Fibroblast of lung (primary cell): ENCODE measurements at places on chromosomes 1 and 21.
A peak's percentile ranks its signal among the peaks of the same experiment; 100 is the strongest.

- no peak for DNase-seq
Measured at GRCh38 chr1:230224101-230224960, 157.3 kb downstream of the GALNT2 start.

DNA sequence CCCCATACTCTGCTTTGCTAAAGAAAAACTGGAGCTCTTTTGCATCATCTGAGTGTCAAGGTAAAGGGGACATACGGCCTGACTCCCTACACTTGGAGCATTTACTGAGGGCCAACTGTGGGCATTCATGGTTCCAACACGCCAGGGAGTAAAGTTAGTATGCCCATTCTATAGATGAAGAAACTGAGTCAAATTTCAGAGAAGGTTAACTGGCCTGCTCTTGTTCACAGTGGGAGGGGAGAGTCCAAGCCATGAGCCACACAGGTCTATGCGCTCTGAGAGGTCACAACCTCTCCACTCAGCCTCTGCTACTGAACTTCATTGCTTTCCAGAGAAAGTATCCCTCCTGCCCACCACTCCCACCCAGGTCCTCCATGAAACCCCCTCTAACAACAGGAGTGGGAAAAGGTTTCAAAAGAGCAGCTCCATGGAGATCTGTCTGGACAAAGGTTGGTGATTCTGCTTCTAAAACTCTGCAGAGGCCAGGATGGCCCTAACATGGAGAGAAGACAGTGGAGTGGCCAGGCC, 6.8 kb upstream of the KCNN3 start:
- no peak for DNase-seq

GRCh38 chr1:54499097-54499359, 49.0 kb upstream of the ACOT11 start:
- no peak for DNase-seq

GRCh38 chr1:25618433-25618808, 1.8 kb downstream of the MAN1C1 start:
- no peak for DNase-seq

DNA sequence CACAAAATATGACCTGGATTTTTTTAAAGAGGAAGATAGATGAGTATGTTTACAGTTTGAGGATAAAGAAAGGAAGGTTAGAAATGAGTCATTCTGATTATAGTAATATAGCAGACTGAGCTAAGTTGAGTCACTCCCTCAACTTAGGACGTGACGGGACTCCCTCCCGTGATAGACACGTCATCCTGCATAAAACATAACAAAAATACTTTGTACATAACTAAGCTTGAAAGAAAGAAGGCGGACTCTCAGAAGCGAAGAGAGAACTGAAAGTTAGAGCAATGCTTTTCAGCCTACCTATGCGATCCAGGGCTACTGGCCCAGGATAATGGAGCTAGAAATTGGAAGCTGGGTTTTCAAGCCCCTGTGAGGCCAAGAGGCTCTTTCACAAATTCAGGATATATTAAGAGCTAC, 53.0 kb upstream of the DESI2 start:
- DNase-seq: peak; percentile 97

DNA sequence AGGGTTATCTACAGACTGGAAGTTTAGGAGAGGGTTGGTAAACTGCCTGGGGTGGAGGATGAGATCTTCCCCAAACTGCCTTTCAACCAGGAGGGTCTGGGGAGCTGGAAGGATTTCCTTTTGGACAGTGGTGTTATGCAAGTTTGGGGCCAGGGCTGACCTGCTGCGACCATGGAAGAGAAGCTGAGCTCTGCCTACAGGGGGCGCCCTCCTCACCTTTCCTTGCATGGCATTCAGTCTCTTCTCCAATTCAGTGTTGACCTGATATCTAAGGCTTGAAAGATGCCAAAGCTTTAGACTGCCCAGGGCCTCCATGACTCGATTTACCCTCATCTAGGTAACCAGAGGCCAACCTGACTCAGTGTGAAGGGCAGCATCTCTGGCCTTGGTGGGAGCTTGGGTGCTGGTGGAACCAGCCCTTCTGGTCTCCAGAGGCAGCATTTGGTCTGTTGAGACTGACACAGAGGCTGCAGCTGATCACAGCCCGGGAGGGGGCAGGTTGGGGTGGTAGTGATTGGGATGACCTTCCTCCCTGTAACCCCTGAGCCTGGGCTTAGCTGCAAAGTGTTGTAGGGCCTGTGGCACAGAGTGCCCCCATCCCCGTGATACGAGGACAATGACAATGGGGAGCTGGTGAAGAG, 170.0 kb downstream of the GRIK3 start:
- DNase-seq: no peak

- peak; percentile 6 for DNase-seq
Measured at GRCh38 chr1:39272027-39272797, 67.7 kb downstream of the MACF1 start.

GRCh38 chr1:209674957-209675564, at the start of gene G0S2:
Gene G0S2 (plus strand): TSS chr1:209675412. CDS start chr1:209675685, 273 bp downstream.
- peak; percentile 39 for DNase-seq

DNA sequence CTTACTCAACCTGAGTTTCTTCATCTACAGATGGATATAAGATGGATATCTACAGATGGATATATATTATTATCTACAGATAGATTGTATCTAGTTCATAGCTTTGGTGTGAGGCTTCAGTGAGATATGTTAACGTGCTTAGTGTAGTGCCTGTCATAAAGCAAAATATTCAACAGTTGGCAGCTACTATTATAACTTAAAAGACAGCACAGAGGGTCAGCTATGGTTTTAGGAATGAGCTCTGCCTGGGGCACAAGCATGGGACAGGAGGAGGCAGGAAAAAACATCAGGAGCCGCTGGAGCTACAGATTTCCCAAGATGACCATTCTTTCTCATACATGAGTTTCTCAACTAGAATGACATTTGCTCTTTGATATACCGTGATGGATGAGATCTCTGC, 1.3 kb upstream of the CYB5R1 start:
- no peak for DNase-seq

GRCh38 chr1:208291923-208292711, 47.9 kb upstream of the PLXNA2 start:
- DNase-seq: no peak

DNA sequence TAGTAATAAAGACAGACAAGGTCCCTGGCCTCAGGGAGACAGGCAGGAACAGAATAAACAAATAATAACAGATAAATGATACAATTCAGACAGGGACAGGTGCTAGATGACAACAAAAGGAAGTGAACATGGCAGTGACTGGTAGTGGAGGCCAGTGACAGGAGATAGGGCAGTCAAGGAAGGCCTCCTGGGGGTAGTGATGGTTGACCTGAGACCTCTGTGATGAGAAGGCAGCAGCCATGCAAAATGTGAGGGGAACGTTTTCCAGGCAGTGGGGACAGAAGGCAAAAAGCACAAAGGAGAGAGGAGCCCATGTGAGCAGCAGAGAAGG, 18.5 kb downstream of the OPTC start:
- no peak for DNase-seq

DNA sequence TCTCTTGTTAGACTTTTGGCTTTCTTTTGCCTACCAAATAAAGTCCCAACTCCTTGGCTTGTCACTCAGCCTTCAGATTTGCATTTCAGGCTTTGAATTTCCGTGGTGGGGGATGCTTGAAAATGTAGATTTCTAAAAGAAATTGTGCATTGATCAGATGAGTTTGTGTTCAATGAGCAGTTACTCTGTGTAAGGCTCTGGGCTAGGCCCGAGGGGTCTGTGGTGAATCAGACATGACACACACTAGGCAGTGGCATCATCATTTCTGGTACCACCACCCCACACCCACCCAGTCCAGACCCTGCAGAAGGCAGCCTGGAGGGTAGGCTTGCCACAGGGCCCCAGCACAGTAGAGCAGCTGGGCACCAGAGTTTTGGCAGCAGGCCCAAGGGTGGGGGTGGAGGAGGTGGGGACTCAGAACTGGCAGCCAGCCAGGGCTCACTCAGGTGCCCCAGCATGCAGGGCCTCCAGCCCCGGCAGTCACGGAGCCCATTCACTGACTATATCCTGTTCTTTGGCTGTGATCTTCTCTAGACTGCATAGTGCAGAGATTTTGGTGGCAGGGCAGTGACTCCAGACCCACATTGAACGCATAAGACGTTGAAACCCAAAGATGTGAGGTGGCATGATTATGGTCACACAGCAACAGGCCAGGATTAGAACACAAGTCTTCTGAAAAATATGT, 97.2 kb upstream of the ARTN start:
- no peak for DNase-seq

- DNase-seq: peak; percentile 42
Measured at GRCh38 chr1:107430540-107431228, 289.8 kb downstream of the NTNG1 start.

DNA sequence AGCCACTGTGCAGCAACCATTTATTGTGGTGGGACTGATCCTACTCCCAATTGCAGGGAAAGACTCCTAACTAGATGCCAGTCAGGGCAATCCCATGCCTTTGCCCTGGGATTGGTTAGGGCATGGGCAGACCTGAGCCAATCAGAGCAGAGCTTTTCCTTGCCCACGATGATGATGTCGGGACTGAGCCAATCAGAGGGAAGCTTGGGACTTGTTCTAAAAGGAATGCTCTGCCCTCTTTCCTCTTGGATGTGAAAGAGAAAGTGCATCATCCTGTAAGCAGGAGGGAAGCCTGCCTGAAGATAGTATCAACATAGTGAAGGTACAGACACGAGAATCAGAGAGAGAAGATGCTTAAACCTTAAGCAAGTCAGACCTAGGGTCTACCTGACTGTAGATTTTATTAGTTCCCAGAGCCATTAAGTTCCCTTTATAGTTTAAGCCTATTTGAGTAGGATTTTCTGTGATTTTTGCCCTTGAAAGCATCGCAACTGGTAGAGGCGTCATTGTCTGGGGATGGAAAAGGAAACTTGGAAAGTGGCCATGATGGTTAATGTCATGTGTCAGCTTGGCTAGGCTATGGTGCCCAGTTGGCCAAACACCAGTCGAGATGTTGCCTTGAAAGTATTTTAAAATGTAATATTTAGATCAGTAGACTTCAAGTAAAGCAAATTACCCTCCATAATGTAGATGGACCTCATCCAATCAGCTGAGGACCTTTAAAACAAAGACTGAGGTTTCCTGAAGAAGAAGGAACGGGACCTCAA, 19.9 kb downstream of the IRF2BP2 start:
- DNase-seq: peak; percentile 40

GRCh38 chr1:204520834-204521709, 4.9 kb downstream of the MDM4 start:
- peak; percentile 49 for DNase-seq

GRCh38 chr1:99180343-99180808, 83.9 kb upstream of the PLPPR4 start:
- DNase-seq: peak; percentile 84

GRCh38 chr1:111471012-111471411, 2.8 kb upstream of the C1orf162 start:
- DNase-seq: no peak

- no peak for DNase-seq
Measured at GRCh38 chr1:155117610-155118009, 10.1 kb upstream of the EFNA1 start.

- DNase-seq: no peak
Measured at GRCh38 chr1:216604771-216605170, 118.5 kb downstream of the ESRRG start.

- DNase-seq: no peak
Measured at GRCh38 chr21:26783466-26784195, 61.6 kb downstream of the ADAMTS1 start.

- DNase-seq: no peak
Measured at GRCh38 chr1:2070016-2070415, 19.8 kb downstream of the PRKCZ start.

DNA sequence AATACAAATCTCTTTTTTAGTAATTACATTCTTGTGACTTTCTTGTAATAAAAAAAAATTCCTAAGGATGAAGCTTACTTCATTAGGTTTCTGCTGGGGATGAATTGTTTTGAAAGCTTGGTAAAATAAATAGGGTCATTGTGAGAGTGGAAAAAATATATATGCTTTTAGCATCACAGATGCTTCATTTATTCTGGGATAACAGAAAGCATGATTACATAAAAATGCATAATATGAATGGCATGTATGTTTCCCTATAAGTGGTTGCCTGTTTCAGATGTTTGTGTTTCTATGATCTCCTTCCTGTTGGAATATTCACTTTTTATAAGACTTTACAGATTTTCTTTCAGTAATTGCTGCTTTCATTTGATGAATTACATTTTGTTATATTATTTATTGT, 42.3 kb downstream of the HMCN1 start:
- peak; percentile 15 for DNase-seq

GRCh38 chr21:29987762-29988161, 48.0 kb upstream of the GRIK1 start:
- no peak for DNase-seq

- DNase-seq: no peak
Measured at GRCh38 chr1:37393173-37394120, 80.9 kb upstream of the ZC3H12A start.

DNA sequence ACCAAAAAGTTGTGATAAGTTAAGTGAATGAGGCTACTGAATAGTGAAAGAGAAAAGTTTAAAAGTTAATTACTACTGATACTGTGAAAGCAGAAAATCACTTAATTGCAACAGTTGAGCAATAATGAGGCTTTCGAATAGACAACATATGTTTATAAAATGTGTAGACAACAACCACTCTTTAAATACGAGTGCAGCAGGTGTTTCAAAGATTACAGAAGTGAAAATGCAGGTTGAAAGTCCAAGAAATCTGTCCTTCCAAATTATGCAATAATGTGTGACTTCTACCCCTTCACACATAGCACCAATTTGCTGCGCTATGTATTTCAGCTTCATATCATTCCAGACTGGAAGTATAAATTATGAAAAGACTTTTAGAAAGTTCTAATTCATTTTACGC, 213.0 kb downstream of the COL24A1 start:
- DNase-seq: no peak

DNA sequence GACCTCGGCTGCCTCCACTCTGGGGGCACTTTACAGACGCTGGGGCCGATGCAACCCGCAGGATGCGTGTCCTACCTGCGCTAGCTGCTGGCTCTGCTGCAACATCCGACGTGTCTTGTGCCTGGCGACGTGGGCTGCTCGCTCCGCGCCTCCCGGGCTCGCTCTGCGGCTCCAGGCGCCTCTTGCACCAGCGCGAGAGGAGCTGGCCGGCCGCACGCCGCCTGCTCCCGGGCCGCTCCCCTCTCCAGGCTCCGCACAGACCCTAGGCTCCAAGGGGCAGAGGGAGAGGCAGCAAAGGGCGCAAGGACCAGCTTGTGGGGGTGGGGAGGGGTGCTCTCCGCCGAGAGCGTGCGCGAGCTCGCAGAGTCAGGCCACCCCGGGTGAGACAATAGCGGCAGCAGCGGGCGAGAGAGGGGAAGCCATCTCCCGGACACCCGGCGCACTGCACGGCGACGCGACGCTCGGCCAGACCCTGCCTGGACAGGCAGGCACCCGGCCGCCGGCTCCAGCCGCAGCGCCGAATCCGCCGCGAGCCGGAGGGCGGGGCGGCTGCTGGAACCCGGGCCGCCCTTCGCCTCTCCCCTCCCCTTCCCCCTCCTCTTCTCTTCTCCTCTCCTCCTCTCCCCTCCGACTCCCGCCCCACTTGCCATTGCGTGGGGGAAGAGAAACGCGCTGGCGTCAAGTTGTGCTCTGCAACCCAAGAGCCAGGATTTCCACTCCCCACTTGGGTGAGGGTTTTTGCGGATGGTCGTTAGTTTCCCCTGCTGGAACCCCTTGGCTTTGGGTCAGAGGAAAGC, at the start of gene PIK3C2B:
Gene PIK3C2B (minus strand): TSS at position 525 of the 797 bp plus-strand sequence. CDS start 25,003 bp downstream, outside the sequence.
- peak; percentile 78 for DNase-seq

GRCh38 chr1:184661801-184662200, 92.9 kb downstream of the EDEM3 start:
- no peak for DNase-seq

- no peak for DNase-seq
Measured at GRCh38 chr1:175157200-175157599, 35.4 kb downstream of the KIAA0040 start.

GRCh38 chr1:3721955-3722465, 30.2 kb upstream of the CCDC27 start:
- DNase-seq: no peak
